ENCODE measurements at places on chromosomes 6 and 20. TPM values are rescaled to one million over a fixed set of nuclear protein-coding genes. Genes with fewer than 3 reads are reported as not detected.

OPRL1 gene
- 2.0 TPM for polyA plus RNA-seq

TREM1 gene
- not detected for polyA plus RNA-seq

DDX39B gene
- polyA plus RNA-seq, result 766 TPM

HLA-DMA gene
- polyA plus RNA-seq, result 7.7 TPM

HLA-DRB1 gene
- polyA plus RNA-seq, result not detected

SGK2 gene
- 0.21 TPM for polyA plus RNA-seq

KPNA5 gene
- 1.6 TPM for polyA plus RNA-seq

CPXM1 gene
- polyA plus RNA-seq, result 18.9 TPM

CCM2L gene
- 10.8 TPM for polyA plus RNA-seq

CFAP206 gene
- 0.15 TPM for polyA plus RNA-seq

CCN5 gene
- polyA plus RNA-seq, result 0.03 TPM

SNX21 gene
- polyA plus RNA-seq, result 14.8 TPM

SLC17A5 gene
- 18.7 TPM for polyA plus RNA-seq

C6orf163 gene
- 0.29 TPM for polyA plus RNA-seq

FAM83D gene
- polyA plus RNA-seq, result 38.2 TPM

FOXF2 gene
- not detected for polyA plus RNA-seq

ESR1 gene
- polyA plus RNA-seq, result 0.01 TPM

RPS6KA2 gene
- 54.5 TPM for polyA plus RNA-seq

SCAF8 gene
- 11.7 TPM for polyA plus RNA-seq

HLA-DMB gene
- 0.75 TPM for polyA plus RNA-seq

FAM162B gene
- polyA plus RNA-seq, result 0.36 TPM

RNF217 gene
- 8.8 TPM for polyA plus RNA-seq

BMP6 gene
- polyA plus RNA-seq, result 285 TPM

ASIP gene
- polyA plus RNA-seq, result not detected

SLC22A2 gene
- polyA plus RNA-seq, result not detected

FHL5 gene
- polyA plus RNA-seq, result not detected

RNF8 gene
- 16.6 TPM for polyA plus RNA-seq

FRK gene
- polyA plus RNA-seq, result under 0.01 TPM

GUCA1A gene
- 0.04 TPM for polyA plus RNA-seq

SPEF1 gene
- 0.10 TPM for polyA plus RNA-seq

PRND gene
- not detected for polyA plus RNA-seq

IL17F gene
- polyA plus RNA-seq, result not detected

GID8 gene
- polyA plus RNA-seq, result 25.3 TPM

OOEP gene
- polyA plus RNA-seq, result 0.19 TPM

HNF4A gene
- polyA plus RNA-seq, result not detected

LHFPL5 gene
- not detected for polyA plus RNA-seq

LTV1 gene
- 3.0 TPM for polyA plus RNA-seq

SLC2A10 gene
- polyA plus RNA-seq, result 14.9 TPM

MROH8 gene
- 0.73 TPM for polyA plus RNA-seq

POPDC3 gene
- polyA plus RNA-seq, result 1.6 TPM

PRSS16 gene
- not detected for polyA plus RNA-seq

LINC00237 gene
- not detected for polyA plus RNA-seq

IPCEF1 gene
- polyA plus RNA-seq, result not detected

MOG gene
- not detected for polyA plus RNA-seq

UCKL1 gene
- 113 TPM for polyA plus RNA-seq

All from endothelial cell of umbilical vein (primary cell).